ENCODE measurements at places on chromosomes 6 and 20. TPM values are rescaled to one million over a fixed set of nuclear protein-coding genes. Genes with fewer than 3 reads are reported as not detected.

GRCh38 chr6:157019115-157019641, 242.0 kb downstream of the ARID1B start:
- no peak for DNase-seq

DNA sequence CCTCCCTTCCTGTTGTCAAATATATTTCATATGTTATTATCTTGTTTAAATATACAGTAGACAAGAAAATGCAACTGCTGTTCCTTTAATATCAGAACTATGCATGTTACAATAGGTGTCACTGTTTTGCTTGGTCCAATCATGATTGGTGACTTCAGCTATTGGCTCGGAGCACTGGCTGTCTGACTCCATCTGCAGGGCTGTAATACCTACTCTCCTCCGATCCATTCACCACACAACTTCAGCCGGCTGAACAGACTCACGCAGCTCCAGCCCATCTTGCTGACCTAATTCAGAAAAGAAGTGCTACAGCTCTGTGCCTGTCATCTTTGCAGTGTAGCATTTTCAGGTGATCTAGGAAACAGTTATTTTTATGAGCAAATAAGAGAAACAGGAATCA, at the start of gene BTBD3:
BTBD3 (plus strand) TSS at position 231 of the 400 bp plus-strand sequence. CDS start 383 bp downstream, outside the sequence.
- no peak for DNase-seq

GRCh38 chr6:41352907-41353306, 17.5 kb downstream of the NCR2 start:
- DNase-seq = no peak

DNA sequence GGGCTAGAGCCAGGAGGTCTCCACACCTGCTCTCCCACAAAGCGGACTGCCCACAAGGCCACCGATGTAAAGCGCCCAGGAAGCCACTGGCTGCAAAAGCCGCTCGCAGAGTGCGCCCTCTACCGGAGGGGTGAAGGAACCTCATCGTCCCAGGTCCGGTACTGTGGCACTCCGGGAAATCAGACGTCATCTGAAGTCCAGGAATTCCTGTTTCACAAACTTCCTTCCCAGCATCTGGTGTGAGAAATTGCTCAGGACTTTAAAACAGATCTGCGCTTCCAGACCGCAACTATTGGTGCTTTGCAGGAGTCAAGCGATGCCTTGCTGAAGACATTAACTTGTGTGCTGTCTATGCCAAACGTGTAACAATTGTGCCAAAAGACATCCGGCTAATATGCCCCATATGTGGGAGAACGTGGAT, 115.1 kb upstream of the ARID1B start:
- no peak for DNase-seq

PRL gene
- not detected for total RNA-seq

SNAI1 gene
- 6.9 TPM for total RNA-seq

SUN5 gene
- not detected for total RNA-seq

Data from glomerular endothelial cell (primary cell).